IPS-NIHi11 (cell line): ENCODE measurements at places on chromosomes 2 and 18.
A peak's percentile ranks its signal among the peaks of the same experiment; 100 is the strongest.

DNA sequence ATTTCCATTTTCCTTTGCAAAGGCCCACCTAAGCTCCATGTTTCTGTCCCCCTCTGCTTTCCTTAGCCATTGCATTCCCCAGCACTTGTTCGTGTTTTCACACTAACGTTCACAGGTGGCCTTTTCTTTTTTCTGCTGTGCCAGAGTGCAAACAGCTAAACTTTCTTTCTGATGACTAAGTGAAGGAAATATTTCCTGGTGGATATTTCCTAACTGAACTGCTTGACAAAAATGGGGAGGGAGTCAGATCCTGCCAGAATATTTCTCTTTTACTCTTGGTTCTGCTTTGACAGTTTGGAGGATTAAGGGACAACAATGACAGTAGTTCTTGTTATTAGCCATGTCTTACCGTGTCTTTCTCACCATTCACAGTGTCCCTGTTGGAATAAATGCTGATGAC lies 344.0 kb downstream of the ARHGAP15 start:
- DNase-seq = no peak

GRCh38 chr2:12347066-12347493 lies 369.7 kb upstream of the TRIB2 start:
- no peak for DNase-seq

GRCh38 chr2:235677937-235678336 lies 184.1 kb downstream of the AGAP1 start:
- no peak for DNase-seq

DNA sequence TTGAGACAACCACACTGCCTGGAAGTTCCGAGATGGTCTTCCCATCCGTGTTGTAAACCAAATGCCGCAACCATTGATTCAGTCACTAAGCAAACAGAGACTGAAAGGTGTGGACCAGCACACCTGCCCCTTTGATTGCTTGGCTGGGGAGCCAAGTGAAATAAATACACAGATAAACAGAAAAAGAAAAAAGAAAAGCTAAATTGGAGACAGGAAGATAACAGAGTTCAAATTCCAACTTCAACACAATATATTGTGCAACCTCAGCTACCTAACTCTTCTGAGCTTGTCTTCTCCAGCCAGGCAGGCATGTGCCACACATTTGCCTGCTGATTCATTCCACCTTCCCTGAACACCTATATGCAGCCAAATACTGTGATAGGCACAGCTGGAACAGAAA lies 110.9 kb downstream of the PID1 start:
- DNase-seq = no peak

DNA sequence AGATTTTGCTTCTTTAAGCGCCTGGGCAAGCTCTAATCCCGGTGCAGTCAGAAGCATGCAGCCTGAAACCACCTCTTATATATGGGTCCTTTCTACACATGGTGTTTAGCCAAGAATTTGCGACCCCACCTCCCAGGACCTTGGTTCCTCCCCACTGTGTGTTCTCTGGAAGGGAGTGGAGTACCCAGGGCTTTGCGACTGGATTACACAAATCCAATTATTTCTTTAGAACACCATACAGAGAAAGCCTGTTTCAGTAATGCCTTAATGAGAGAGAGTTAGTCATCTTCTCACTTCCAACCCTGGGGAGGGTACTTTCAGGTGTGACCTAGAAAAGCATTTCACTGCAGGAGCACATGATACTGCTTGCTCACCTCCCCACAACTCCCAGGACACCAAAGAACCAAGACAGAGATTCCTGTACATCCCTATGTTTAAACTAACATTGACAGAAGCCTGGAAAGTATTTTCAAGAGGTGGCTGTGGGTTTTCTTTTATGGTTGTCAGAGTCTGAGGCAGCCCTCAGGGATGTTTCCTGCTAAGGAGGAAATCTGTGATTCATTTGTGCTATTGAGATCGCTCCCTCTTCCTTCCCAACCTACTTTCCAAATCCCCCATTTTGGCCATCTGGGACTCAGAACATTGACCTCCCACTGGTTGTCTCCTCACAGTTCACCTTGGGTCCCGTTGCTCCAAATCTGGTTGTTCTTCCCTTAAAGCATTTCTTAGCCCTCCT lies at the start of gene CAPN14:
TSS of gene CAPN14 (minus strand) at position 51 of the 736 bp plus-strand sequence. CDS start 12,068 bp downstream, outside the sequence.
- no peak for DNase-seq

DNA sequence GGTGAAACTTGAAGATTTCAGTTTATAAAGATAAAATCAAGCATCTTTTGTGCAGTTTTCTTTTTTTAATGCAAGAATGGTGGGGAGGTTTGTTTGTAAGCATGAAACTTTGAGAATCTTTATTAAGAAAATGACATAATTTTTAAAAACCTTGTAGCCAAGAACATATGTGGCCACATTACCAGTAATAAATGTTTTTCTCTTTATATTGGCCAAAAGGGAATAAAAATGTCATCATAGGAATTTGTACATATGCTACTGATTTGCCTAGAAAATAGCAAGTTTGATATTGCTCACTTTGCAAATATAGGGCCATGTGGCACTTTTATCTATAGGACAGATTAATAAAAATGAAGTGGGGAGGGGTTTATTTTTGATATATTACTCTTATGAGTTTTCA lies 25.6 kb downstream of the METTL21A start:
- DNase-seq = no peak

GRCh38 chr2:239324456-239324855 lies 76.4 kb downstream of the HDAC4 start:
- DNase-seq = no peak

DNA sequence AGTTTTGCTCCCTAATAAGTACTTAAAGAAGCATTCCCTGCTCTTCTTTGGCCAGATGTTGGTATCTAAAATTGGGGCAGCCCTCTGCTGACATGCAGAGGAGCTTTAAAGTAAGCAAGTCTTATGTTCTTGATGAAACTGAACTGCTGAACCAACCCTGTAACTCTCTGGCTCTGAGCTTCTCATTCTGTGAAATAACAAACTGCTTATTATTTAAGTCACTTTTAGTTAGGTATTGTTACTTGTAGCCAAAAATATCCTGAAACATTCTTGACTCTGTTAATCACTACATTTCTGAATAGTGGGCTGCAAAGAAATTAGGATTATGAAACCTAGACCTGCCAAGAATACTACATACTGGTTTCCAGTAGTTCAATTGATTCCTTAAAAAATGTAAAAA lies 15.5 kb downstream of the PPP3R1 start:
- no peak for DNase-seq

- DNase-seq = no peak
These were observed 1.2 kb upstream of the SERPINB13 start for GRCh38 chr18:63585988-63586387.

DNA sequence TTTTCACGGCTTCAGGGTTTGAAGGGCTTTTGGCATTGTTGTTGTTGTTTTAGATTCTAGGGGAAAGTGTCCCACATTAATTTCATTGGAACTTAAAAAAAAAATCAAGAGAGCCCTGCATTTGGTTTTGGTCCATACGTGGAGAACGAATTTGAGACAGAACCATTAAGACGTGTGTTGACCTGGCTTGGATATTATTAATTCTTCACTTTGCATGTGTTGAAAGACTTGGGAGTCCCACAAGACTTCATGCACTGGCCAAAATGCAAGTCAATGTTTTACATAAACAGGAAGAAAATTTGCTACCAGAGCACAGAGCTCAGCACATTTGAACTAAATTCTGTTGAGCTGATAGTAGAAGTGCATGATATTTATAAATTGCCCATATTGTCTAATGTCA lies 761.2 kb upstream of the ACVR2A start:
- DNase-seq = no peak

DNA sequence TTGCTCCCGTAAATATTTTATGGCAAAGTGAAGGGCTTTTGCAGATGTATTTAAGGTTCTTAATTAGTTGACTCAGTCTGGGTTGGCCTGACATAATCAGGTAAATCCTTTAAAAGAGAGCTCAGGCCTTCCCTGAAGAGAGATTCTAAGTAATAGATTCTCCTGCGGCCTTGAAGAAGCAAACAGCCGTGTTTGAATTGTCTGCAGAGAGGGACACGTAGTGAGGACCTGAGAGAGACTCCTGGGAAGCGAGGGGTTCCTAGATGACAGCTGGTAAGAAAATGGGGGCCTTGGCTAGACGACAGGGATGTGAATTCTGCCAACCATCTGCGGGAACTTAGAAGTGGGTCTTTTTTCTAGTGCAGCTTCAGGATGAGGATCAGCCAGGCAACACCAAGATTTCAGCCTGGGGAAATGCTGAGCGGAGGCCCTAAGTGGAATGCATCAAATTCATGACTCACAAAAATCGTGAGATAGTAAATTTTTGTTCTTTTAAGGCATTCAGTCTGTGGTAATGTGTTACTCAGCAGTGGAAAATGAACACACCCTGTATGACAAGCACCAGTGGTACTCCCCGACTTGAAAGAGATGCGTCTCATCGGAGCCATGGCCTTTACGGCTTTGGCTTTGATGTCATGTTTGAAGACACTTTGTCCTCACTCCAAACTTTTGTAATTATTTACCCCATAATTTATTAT lies 62.1 kb upstream of the SMIM21 start:
- DNase-seq = no peak

GRCh38 chr2:71588497-71589170 lies 135.3 kb downstream of the DYSF start:
- no peak for DNase-seq

DNA sequence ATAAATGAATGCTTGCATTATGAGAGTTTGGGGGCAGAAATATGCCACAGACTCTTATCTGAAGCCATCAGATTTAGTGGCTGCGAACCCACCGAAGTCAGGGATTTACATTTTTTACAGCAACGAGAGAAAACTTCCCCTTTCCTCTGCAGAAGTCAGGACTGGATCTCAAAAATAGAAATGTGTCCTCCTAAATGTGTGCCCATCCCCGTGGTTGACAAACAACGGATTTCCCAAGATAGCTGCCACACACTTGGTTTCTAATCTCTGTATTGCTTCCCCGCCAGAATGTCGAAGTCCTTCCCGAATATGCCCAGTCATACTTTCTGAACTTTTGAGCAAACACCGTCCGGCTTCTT lies 879 bp upstream of the ADAM23 start:
- DNase-seq = no peak

DNA sequence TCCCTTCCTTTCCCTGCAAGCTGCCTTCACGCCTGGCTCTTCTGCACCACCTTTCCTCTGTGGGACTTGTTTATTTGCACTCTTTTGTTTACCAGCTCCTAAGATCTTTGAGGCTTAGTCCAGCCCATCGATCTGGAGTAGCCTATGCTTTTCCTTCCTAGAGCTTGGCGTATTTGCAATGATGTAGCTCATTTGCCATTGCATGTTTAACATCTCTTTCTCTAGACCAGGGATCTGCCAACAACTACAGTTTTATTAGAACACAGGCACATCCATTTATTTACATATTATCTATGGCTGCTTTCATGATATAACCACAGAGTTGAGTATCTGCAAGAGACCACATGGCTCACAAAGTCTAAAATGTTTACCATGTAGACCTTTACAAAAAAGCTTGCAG lies 150.4 kb downstream of the RAPGEF4 start:
- no peak for DNase-seq

- no peak for DNase-seq
These were observed 104.6 kb upstream of the EPHA4 start for GRCh38 chr2:221676566-221677172.

- peak; percentile 11 for DNase-seq
These were observed 720.8 kb upstream of the REG3G start for GRCh38 chr2:78304678-78305077.

DNA sequence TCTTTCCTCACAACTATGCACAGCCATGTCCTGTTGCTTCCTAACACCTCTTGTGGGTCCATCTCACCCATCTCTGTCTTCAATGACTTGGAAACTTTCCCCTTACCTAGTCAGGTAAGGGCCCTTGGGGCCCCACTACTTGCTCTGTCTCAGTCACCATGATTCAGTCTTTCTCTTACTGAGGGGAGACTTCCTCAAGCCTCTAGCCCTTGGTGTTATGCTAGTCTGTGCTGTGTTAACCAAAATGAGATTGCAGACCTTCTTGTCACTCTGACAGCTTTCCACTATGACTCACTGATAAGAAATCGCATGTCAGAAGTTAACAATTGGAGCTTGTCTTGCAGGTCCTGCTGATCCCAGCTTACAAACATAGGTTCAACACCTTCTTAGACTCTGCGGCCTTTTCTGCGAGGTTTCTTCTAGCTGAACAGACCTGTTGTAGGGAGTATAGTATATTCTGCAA lies 65.3 kb downstream of the WDR75 start:
- DNase-seq = no peak

DNA sequence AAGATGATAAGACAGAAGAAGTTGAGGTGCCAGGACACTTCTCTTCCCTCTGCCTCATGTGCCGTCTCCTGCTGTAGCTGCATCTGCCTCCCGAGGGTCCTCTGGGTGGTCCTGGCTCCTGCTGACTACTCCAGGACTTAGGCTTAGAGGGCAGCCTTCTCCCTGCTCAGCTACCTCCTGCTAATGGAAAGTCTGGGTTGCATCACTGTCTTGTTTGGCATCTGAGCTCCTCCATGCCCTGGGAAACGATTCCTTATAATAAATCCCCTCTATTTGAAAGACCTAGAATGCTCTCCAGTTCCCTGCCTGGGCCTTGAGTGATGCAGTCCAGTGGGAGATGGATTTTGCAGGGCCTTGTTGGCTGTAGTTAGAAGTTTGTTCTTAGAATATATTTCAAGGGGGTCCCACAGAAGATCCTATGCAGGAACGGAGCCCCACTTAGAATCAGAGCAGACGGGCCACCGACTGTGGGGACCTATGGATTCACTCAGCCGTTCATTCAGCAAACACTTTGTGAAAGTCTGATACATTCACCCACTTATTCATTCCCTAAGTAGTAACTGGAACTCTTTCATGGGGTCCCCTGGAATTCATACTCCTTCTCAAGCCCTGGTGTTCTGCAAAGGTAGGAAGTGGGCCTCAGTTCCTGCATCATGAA lies 269.8 kb upstream of the HDAC4 start:
- DNase-seq = no peak

GRCh38 chr18:45920367-45920766 lies 46.8 kb downstream of the EPG5 start:
- DNase-seq = no peak

DNA sequence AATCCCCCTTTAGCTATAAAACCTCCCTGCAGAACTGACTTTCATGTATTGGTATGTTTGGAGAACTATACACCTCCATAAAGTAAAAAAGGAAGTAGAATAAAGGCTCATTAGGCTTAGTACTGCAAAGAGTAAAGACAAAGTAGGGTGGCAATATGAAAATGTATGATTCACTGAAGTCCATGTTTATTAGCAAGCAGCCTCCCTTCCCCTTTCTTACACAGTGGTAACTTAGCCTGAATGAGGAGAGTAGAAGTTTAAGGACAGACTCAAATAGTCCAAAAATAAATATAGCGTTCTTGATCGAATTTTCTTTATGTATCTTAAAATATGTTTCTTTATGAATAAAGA lies 1.5 kb downstream of the ZNF804A start:
- DNase-seq = no peak

GRCh38 chr2:73850009-73850408 lies 21.2 kb downstream of the STAMBP start:
- no peak for DNase-seq

DNA sequence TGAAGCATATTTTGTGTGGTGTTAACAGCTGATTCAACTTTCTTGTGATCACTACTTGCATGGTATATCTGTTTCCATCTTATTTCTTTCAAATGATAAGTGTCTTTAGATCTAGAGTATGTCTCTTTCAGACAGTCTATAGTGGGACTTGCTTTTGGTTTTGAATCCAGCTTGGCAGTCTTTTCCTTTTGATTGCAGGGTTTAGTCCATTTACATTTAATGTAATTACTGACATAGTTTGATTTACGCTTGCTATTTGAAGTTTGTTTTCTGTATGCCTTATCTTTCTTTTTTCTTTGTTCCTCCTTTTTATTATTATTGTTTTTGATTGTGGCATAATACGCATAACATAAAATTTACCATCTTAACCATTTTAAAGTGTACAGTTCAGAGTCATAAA lies 9.2 kb upstream of the RALBP1 start:
- no peak for DNase-seq

- DNase-seq = no peak
These were observed 8.6 kb downstream of the INPP1 start for GRCh38 chr2:190351955-190352354.
